ENCODE measurements at places on chromosomes 13 and 19. TPM values are rescaled to one million over a fixed set of nuclear protein-coding genes. Genes with fewer than 3 reads are reported as not detected.

DNA sequence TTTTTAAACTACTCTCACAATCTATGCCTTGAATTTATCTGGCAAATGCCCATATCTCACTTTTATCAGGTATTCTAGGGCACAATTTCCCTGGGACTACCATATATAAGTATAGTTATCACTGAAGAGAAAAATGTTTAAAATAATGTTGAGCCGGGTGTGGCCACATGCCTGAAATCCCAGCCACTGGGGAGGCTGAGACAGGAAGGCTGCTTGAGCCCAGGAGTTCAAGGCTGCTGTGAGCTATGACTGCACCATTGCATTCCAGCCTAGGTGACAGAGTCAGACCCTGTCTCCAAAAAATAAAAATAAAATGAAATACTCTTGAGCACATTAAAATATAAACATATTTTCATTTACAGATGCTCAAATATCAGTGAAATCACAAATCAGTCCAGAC lies 4.1 kb downstream of the KATNAL1 start:
- DNase-seq, result no peak

- DNase-seq, result no peak
Observed at GRCh38 chr13:45302507-45302906, 38.5 kb downstream of the TPT1 start.

GRCh38 chr13:31887286-31887685 lies 144.3 kb upstream of the FRY start:
- no peak for DNase-seq

- DNase-seq, result no peak
Observed at GRCh38 chr19:2457394-2458037, 757 bp upstream of the LMNB2 start.

DNA sequence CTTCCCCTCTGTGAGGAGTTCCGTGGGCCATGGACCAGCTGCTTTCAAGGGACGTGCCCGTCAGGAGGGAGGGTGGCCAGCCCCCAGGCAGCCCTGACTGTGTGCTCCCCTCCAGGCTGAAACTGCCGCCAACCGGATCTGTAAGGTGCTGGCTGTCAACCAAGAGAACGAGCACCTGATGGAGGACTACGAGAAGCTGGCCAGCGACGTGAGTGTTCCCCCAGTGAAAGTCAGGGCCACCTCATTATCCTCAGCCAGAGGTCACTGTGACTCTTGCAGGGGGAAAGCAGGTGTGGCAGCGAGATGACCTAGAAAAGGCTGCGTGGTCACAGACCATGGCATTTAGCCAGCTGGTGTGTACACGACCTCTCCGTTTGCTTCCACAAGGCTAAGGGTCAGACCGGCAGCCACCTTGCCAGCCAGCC lies 29.9 kb downstream of the CAPN12 start:
- DNase-seq, result no peak

DNA sequence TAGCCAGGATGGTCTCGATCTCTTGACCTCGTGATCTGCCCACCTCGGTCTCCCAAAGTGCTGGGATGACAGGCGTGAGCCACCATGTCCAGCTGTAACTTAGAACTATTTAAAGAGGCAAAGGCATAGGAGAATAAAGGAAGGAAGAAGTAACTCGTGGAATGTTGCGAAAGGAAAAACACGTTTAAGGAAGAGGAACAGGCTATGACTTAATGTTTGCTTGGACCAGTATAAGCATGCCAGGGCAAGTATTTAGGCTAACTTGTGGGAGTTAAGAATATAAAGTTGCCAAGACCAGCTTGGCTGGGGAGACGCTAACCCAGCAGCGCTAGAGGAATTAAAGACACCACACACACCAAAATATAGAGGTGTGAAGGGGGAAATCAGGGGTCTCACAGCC lies 33.5 kb downstream of the ZNF844 start:
- DNase-seq, result no peak

DNA sequence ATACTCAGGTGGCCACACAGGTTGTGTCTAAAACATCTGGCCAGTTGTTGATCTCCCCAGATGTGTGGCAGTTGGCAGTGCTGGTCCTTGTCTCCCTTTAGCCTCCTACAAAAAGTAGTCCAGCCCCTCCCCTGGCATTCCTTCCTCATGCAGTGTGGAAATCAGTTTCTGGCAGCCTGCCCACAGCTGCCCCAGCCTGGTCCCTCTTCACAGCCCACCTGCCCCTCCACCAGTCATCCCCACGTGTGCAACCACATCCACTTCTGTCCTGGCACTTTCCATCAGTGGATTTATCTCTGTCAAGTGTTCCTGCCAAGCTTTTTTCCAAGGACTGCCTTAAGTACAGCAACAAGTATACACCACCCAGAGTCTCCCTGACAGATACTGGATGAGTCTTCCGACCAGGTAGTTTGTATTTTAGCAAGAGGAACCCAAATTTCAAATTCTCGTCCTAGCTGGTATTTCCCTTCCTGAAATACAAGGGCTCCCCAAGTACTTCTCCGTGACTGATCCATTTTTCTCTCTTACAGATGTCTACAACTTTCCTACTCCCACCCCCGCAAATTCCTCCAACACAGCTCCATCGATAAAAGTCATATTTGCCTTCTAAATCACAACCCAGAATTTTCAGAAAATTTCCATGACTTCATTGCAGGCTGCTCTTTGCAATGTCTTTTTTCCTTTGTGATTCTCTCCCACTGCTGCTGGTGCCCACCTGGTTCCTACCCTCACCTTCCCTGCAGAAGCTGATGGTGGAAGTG lies 313.5 kb downstream of the FOXO1 start:
- no peak for DNase-seq

The ZFR2 gene
- total RNA-seq, result 0.25 TPM

The ZNF829 gene
- total RNA-seq, result 4.0 TPM

The RFPL4A gene
- total RNA-seq, result not detected

GRCh38 chr13:104372095-104372655 lies 1306.0 kb upstream of the SLC10A2 start:
- no peak for DNase-seq

The AXL gene
- 151 TPM for total RNA-seq

DNA sequence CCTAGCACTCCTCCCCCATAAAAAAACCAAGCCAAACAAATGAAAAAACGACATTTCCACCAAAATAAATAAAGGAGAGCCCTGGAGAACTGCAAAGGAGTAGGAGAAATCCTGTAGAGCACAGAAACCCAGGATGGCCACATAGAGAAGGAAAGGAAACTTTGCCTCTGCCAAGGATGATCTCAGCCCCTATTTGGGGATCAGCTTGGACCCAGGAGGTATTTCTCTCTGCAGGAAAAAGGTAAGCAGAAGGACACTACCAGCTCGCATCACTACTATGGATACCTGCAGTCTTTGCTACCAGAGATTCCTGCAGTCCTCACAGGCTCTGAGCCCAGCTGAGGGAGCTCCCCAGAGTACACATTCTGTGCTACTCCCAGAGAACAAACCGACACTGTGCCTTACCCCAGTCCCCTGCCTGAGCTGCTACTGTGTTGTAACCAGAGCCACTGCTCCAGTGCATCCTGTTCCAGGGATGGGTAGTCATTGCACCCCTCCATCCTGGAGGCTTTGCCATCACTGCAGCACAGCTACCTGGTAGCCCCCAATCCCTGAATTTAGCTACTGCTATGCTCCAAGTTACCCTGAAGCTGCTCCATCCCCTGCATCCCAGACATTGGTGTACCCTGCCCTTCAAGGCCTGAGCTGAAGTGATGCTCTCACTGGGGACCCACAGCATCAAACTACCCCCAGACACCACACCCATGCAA lies 41.7 kb downstream of the VWA8 start:
- DNase-seq, result no peak

The GIPC1 gene
- 401 TPM for total RNA-seq

The TNFAIP8L1 gene
- total RNA-seq, result 3.0 TPM

The EGLN2 gene
- total RNA-seq, result 89.3 TPM

- DNase-seq, result no peak
Observed at GRCh38 chr13:100483841-100484381, 104.7 kb downstream of the GGACT start.

DNA sequence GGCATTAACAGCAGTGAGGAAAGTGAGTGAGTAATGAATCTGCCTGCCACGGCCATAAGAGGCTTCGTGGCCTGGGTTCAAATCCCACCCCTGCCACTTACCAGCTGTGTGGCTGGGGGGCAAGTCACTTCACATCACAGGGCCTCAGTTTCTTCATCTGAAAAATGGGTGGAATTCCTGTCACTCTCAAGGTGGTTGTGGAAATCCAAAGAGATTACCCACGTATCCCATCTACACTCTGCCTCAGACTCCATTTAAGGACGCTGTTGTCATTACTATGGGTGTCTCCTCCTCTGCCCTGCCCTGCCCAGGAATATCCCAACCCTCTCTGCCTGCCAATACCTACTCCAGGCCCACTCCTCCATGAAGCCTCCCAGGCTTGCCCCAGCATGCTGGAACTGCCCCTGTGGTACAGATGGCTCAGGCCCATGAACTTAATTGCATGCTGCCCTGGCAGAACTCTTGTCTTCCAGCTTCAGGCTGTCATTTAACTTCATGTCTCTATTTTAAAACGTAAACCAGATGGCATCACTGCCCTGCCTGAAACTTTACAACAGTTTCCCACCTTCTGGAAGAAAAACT lies 3.1 kb downstream of the GIPC1 start:
- DNase-seq, result no peak

The HDGFL2 gene
- total RNA-seq, result 59.5 TPM

The EMC10 gene
- 78.7 TPM for total RNA-seq

The ACP7 gene
- total RNA-seq, result not detected

The C13orf42 gene
- not detected for total RNA-seq

The CGB3 gene
- not detected for total RNA-seq

DNA sequence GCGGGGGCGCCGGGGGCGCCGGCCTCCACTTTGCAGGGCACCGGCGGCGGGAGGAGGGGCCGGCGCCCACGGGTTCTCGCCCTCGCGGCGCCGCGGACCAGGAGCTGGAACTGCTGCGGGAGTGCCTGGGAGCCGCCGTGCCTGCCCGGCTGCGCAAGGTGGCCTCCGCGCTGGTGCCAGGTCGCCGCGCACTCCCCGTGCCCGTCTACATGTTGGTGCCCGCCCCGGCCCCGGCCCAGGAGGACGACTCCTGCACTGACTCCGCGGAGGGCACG lies 11.9 kb downstream of the C19orf25 start:
- no peak for DNase-seq

GRCh38 chr19:57903618-57904184 lies 12.7 kb downstream of the ZNF417 start:
- DNase-seq, result no peak

- no peak for DNase-seq
Observed at GRCh38 chr13:112760435-112760834, 70.6 kb downstream of the ATP11A start.

The SPACA4 gene
- total RNA-seq, result not detected

- DNase-seq, result no peak
Observed at GRCh38 chr19:7328647-7329046, 20.1 kb upstream of the ARHGEF18 start.

DNA sequence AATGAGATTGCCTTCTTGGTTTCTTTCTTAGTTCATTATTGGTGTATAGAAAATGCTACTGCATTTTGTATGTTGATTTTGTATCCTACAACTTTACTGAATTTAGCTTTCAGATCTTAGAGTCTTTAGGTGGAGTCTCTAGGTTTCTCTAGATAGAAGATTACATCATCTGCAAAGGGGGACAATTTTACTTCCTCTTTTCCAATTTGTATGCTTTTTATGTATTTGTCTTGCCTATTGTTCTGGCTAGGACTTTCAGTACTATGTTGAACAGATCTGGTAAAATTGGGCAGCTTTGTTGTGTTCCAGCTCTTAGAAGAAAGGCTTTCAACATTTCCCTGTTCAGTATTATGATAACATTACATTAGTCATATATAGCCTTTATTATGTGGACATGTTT lies 101.0 kb upstream of the SPRY2 start:
- DNase-seq, result no peak

The MBD3L3 gene
- not detected for total RNA-seq

- no peak for DNase-seq
Observed at GRCh38 chr19:33798681-33799111, 2.0 kb downstream of the KCTD15 start.

GRCh38 chr13:49302817-49303216 lies 55.1 kb downstream of the CDADC1 start:
- no peak for DNase-seq

The FXYD3 gene
- not detected for total RNA-seq

The SLC15A1 gene
- total RNA-seq, result 1.4 TPM

DNA sequence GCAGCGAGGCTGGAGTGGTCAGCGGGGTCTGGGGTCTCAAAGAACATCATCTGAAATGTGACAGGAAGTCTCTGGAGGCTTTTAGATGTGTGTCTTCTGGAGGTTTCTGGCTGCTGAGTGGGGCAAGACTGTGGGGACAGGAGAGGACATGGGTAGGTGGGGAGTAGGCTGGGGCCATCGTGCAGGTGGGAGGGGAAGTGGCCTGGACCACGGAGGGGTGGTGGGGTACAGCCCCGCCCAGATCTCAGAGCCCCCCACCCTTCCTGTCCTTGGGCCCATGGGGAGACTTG lies 6.2 kb downstream of the AP1M1 start:
- no peak for DNase-seq

DNA sequence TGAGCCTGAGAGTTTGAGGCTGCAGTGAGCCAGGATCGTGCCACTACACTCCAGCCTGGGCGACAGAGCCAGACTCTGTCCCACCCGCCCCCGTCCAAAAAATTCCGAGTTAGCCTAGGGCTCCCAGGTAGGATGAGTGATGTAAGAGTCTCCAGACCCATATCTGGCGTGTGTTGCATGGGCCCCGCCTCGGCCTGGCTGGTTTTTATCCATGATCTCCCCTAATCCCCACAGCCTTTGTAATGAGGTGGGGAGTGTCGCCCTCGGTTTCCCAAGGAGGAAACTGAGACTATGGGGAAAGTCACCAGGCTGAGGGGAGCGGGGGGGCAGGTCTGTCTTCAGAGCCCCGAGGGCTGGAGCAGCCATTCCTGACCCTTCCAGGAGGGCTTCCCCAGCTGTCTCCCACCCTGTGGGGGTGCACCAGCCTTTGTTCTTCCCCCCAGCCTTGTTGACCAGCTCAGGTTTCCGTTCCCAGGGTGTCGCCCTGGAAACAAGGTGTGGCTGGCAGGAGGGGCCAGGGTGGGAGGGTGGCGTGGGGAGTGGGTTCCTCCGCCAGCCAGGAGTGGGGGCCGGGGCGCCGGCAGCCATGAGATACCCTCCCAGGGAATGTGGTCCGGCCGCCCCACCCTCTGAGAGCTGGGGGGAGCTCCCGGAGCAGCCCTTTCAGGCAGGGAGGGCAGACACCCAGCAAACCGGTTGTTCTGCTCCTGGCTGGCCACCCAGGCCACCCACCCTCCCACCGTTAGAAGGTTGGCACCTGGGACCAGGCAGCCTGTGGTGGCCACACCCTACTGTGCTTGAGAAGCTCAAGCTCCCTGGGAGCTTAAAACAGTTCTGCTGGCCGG lies 11.5 kb downstream of the MYH14 start:
- peak; percentile 32 for DNase-seq
